Thoracic aorta (tissue), 2 donors: ENCODE measurements at places on chromosomes 12 and 14. TPM values are rescaled to one million over a fixed set of nuclear protein-coding genes. Genes with fewer than 3 reads are reported as not detected.

Gene RNF212B
- not detected for total RNA-seq

Gene SLC7A8
- total RNA-seq, result 18.4 TPM

Gene KCNC2
- not detected for total RNA-seq

Gene MUCL1
- not detected for total RNA-seq

Gene KRT75
- total RNA-seq, result not detected

Gene EML5
- 0.71 TPM for total RNA-seq

Gene ZNF10
- 13.9 TPM for total RNA-seq

Gene EPYC
- not detected for total RNA-seq

Gene OR4N2
- total RNA-seq, result not detected

DNA sequence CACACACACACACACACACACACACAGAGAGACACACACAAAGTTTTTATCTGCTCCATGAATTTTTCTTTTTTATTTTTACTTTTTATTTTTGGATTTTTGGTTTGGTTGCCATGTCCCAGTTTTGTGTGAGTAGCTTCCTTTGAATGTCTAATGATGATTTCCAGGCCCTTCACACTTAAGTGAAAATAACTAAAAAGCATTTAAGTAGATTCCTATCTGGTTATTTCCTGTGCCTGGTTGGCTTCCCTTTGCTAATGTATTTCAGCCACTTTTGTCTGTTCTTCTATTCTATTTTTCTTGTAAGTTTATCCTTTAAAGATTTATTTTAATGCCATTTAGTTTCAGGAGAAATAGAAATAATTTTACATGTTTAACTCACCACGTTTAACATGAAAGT, 755.4 kb downstream of the SLC6A15 start:
- H3K27me3 ChIP-seq, result no peaks in the 10 kb centered on the region
- no peak overlapping the region for H3K4me3 ChIP-seq
- no peaks in the 10 kb centered on the region for H3K4me1 ChIP-seq
- no peaks in the 10 kb centered on the region for H3K36me3 ChIP-seq
- H3K27ac ChIP-seq, result no peak overlapping the region

GRCh38 chr14:100827101-100828021, 1.4 kb downstream of the MEG3 start:
- peak overlapping the region; percentile 1 for H3K27ac ChIP-seq
- no peak for DNase-seq
- peak overlapping the region; percentile 35 for H3K4me3 ChIP-seq
- no peaks in the 10 kb centered on the region for H3K36me3 ChIP-seq
- no peaks in the 10 kb centered on the region for H3K4me1 ChIP-seq
- H3K27me3 ChIP-seq, result no peaks in the 10 kb centered on the region

- H3K27ac ChIP-seq, result no peak overlapping the region
- H3K27me3 ChIP-seq, result no peaks in the 10 kb centered on the region
- H3K4me1 ChIP-seq, result no peaks in the 10 kb centered on the region
Measured at GRCh38 chr12:115257791-115258190, 573.8 kb upstream of the TBX3 start.

GRCh38 chr14:98623788-98624415, 648.1 kb downstream of the BCL11B start:
- H3K36me3 ChIP-seq, result no peaks in the 10 kb centered on the region
- H3K4me3 ChIP-seq, result no peak overlapping the region
- H3K4me1 ChIP-seq, result no peaks in the 10 kb centered on the region
- H3K27ac ChIP-seq, result no peak overlapping the region

GRCh38 chr12:32377344-32378055, 21.9 kb upstream of the FGD4 start:
- no peaks in the 10 kb centered on the region for H3K4me1 ChIP-seq
- H3K27ac ChIP-seq, result no peak overlapping the region
- H3K27me3 ChIP-seq, result no peaks in the 10 kb centered on the region
- H3K36me3 ChIP-seq, result no peaks in the 10 kb centered on the region
- DNase-seq, result no peak
- H3K4me3 ChIP-seq, result no peak overlapping the region

DNA sequence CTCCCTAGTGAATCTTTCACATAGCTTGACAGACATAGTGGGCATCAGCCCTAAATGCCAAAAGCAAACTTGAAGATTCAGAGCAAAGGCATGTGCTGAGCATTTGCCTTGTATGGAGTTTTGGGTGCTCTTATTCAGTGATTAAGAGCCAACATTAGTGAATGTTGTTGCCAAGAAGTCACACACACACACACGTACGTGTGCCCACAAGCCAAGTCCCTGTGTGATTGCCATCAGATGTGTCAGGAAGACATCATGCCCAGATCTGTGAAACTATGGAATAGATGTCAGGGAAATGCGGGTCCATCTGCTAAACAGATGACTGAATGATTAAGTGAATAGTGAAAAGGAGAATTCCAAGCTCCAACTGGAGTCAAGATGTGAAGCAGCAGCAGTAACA, 149.0 kb downstream of the AKAP6 start:
- no peaks in the 10 kb centered on the region for H3K27me3 ChIP-seq
- peaks cover 74% of the 10 kb centered on the region for H3K4me1 ChIP-seq
- H3K36me3 ChIP-seq, result no peaks in the 10 kb centered on the region
- no peak overlapping the region for H3K4me3 ChIP-seq
- no peak for DNase-seq

- no peaks in the 10 kb centered on the region for H3K36me3 ChIP-seq
- no peaks in the 10 kb centered on the region for H3K27me3 ChIP-seq
- no peak overlapping the region for H3K27ac ChIP-seq
- no peak for DNase-seq
- peaks cover 47% of the 10 kb centered on the region for H3K4me1 ChIP-seq
Measured at GRCh38 chr14:84085493-84085892, 1444.5 kb upstream of the FLRT2 start.

- H3K36me3 ChIP-seq, result peaks cover 7% of the 10 kb centered on the region
- no peaks in the 10 kb centered on the region for H3K27me3 ChIP-seq
- H3K27ac ChIP-seq, result no peak overlapping the region
- peak overlapping the region; percentile 39 for H3K4me3 ChIP-seq
Measured at GRCh38 chr12:120228041-120228290, 27.1 kb upstream of the RPLP0 start.

- no peak overlapping the region for H3K4me3 ChIP-seq
- DNase-seq, result no peak
- H3K27me3 ChIP-seq, result no peaks in the 10 kb centered on the region
- H3K27ac ChIP-seq, result no peak overlapping the region
- H3K36me3 ChIP-seq, result no peaks in the 10 kb centered on the region
Measured at GRCh38 chr12:739349-739748, 13.0 kb upstream of the WNK1 start.

- no peaks in the 10 kb centered on the region for H3K36me3 ChIP-seq
- no peaks in the 10 kb centered on the region for H3K4me1 ChIP-seq
- DNase-seq, result no peak
- H3K27me3 ChIP-seq, result no peaks in the 10 kb centered on the region
- no peak overlapping the region for H3K4me3 ChIP-seq
Measured at GRCh38 chr12:119940897-119941296, 48.1 kb upstream of the BICDL1 start.

DNA sequence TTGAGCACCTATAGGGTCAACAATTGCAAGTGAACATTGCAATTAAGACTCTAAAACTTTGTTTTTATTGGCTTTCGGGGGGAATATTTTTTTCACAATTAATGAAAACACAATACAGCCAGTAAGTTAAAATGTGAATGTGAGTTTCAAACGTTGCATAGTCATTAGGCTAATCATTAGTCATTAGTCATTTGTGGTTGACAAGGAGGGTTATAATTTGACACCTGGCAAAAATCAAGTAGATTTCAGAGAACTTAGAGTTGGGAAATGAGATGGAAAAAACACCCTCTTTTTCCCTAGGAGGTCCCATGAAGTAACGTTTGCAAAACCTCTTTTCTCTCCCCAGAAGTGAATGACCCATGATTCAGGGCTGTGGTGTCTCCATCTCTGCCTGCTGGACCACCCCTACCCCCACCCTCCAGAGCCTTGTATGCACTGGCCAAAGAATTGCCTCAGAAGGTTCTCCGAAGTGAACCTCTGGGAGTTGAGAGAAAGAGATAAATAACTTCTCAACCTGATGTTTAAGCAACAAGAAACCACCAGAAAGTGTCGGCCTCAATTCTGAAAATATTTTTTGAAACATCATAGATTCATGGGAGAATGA, 196.3 kb downstream of the PAX9 start:
- DNase-seq, result no peak
- H3K4me1 ChIP-seq, result no peaks in the 10 kb centered on the region
- H3K4me3 ChIP-seq, result no peak overlapping the region
- no peaks in the 10 kb centered on the region for H3K36me3 ChIP-seq

DNA sequence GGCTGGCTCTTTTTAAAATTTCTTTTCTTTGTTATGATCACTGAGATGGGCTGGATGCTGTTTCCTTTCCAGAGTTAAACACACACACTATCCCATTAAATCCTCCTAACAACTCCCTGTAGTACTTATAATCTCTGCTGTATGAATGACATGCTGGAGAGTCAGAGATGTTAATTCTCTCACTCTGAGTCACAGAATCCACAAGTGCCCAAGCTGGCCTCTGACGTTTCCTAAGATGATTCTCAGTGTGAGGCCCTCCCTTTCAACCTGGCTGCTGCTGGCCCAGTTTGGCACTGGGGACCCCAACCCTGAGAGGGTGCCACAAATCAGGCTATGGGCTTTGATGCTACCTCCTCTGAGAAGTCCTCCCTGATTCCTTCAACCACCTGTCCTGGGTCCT, 5.4 kb downstream of the NOS1 start:
- no peaks in the 10 kb centered on the region for H3K27me3 ChIP-seq
- DNase-seq, result no peak
- H3K27ac ChIP-seq, result no peak overlapping the region
- no peaks in the 10 kb centered on the region for H3K36me3 ChIP-seq
- H3K4me1 ChIP-seq, result no peaks in the 10 kb centered on the region

- H3K27me3 ChIP-seq, result no peaks in the 10 kb centered on the region
- no peak overlapping the region for H3K4me3 ChIP-seq
- H3K36me3 ChIP-seq, result no peaks in the 10 kb centered on the region
- no peaks in the 10 kb centered on the region for H3K4me1 ChIP-seq
- H3K27ac ChIP-seq, result no peak overlapping the region
Measured at GRCh38 chr12:50636505-50636904, 127.4 kb upstream of the ATF1 start.

GRCh38 chr12:78645956-78646355, 218.6 kb upstream of the SYT1 start:
- no peak overlapping the region for H3K27ac ChIP-seq
- no peaks in the 10 kb centered on the region for H3K27me3 ChIP-seq
- no peak for DNase-seq
- H3K36me3 ChIP-seq, result no peaks in the 10 kb centered on the region

- H3K27me3 ChIP-seq, result no peaks in the 10 kb centered on the region
- no peaks in the 10 kb centered on the region for H3K36me3 ChIP-seq
- no peak for DNase-seq
- no peak overlapping the region for H3K4me3 ChIP-seq
Measured at GRCh38 chr14:91228112-91229004, 16.1 kb downstream of the GPR68 start.

- H3K36me3 ChIP-seq, result no peaks in the 10 kb centered on the region
- no peak for DNase-seq
- no peak overlapping the region for H3K27ac ChIP-seq
- H3K4me3 ChIP-seq, result no peak overlapping the region
- no peaks in the 10 kb centered on the region for H3K27me3 ChIP-seq
Measured at GRCh38 chr12:76548222-76548837, 11.2 kb downstream of the OSBPL8 start.

DNA sequence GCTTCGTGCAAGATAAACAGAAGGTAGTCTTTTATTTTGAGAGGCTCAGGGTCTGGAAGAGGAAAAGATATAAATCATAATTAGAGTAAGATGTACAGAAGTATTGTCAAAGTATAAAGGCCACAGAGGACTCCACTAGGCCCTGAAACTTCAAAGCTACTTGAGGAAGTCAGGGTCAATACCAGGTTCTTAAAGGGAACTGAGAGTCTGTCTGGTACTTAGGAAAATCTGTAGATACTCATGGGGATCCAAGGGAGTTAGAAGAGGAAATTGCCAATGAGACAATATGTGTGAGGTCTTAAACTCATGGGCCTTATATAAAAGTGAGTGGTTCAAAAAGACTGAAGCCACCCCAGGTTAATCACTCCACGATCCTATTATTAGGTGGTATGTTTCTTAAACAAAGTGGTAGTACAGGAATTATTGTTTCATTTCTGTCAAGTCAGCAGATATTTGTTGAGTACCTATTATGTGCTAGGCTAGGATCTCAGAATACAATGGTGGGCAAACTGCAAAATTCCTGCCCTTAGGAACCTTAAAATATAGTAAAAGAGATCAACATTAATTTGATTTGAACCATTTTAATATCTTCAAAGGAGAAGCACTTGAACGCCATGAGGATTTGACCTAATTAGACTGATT, 314.6 kb downstream of the ADAMTS20 start:
- no peaks in the 10 kb centered on the region for H3K4me1 ChIP-seq
- H3K27me3 ChIP-seq, result no peaks in the 10 kb centered on the region
- no peaks in the 10 kb centered on the region for H3K36me3 ChIP-seq
- DNase-seq, result no peak

DNA sequence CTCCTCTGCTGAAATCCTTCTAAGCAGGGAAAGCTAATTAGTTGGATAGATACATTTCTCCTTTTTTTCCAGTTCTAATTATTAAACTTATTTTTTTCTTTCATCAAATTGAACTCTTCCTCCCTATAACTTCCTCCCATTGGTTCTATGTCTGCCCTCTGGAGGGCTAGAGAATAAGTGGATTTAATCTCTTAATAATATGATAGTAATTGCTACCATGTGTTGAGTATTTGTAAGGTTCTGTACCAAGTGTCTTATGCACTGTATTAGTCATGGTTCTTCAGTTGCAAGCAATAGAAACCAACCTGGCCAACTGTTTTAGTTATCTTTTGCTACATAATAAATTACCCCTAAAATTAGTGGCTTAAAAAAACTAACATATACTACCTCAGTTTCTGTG, 190.5 kb upstream of the PLXNC1 start:
- no peaks in the 10 kb centered on the region for H3K4me1 ChIP-seq
- H3K4me3 ChIP-seq, result no peak overlapping the region
- no peak for DNase-seq
- no peaks in the 10 kb centered on the region for H3K36me3 ChIP-seq

DNA sequence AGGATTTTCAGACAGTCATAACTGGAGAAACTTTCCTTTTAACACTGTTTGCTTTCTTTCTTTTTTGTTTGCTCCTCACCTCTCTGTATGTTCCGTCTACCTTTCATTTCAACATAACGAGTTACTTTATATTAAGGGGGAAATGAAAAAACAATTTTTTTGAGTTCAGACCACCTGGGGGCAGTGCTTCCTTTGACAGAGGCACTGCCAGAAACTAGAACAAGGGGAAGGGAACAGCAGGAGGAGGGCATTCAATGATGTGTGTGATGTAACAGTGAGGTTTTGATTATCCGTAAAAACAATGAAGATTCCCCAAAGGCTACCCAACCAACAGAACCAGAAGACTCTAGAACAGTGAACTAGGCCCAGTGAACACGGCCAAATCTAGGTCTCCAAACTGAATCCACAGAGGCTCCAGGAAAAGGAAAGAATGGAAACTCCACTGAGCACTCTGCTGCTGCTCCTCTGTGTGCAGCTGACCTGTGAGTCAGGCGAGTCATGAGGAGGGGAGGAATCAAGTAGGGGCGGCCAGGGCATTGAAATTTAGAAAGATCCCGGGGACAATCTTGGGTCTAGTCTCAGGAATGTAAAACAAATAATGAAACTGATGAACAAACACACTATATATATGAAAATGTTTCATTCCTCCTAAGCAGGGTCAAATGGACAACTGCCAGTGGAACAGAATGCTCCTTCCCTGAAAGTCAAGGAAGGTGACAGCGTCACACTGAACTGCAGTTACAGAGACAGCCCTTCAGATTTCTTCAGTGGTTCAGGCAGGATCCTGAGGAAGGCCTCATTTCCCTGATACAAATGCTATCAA, 323.5 kb downstream of the DAD1 start:
- DNase-seq, result no peak
- H3K4me1 ChIP-seq, result peaks cover 13% of the 10 kb centered on the region
